Natural killer cell (primary cell): ENCODE measurements at places on chromosomes 3 and 15.
A peak's percentile ranks its signal among the peaks of the same experiment; 100 is the strongest.

DNA sequence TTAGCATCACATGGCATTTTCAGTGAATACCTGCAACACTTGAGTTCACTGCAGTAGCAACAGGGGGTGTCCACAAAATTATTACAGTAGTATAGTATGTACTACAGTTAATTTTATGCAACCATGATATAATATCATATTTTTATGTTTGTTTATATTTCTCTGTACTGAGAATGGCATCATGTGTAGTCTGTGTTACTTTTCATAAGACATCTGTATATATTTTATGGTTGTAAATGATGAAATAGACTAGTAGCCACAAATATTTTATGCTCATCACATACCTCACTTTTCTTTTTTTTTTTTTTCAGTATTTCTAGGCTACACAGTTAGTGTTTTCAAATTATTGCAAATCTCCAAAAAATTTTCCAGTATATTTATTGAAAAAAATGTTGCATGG lies 22.4 kb downstream of the PHLDB2 start:
- no peak for DNase-seq

DNA sequence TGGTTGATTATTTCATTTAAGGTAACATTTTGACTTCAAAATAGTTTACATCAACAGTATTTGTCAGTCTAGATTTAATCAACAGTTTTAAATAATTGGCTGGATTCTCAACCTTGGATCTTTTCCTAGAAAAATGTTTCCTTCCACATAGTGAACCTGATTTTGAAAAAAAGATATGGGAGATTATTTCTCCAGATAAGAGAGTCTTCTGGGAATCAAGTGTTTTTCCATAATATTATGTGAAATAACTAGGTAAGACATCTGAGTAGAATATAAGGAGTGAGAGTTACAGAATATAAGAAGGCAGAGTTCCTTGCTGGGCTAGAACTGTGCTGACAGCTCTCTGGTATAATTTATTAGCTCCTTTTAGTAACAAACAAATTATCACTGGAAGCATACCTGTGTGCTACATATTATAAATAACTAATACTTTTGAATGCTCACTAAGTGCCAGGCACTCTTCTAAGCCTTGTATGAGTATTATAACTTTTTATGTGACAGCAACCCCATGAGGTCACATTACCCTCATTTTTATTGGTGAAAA lies 18.8 kb upstream of the TNFSF10 start:
- DNase-seq: no peak

DNA sequence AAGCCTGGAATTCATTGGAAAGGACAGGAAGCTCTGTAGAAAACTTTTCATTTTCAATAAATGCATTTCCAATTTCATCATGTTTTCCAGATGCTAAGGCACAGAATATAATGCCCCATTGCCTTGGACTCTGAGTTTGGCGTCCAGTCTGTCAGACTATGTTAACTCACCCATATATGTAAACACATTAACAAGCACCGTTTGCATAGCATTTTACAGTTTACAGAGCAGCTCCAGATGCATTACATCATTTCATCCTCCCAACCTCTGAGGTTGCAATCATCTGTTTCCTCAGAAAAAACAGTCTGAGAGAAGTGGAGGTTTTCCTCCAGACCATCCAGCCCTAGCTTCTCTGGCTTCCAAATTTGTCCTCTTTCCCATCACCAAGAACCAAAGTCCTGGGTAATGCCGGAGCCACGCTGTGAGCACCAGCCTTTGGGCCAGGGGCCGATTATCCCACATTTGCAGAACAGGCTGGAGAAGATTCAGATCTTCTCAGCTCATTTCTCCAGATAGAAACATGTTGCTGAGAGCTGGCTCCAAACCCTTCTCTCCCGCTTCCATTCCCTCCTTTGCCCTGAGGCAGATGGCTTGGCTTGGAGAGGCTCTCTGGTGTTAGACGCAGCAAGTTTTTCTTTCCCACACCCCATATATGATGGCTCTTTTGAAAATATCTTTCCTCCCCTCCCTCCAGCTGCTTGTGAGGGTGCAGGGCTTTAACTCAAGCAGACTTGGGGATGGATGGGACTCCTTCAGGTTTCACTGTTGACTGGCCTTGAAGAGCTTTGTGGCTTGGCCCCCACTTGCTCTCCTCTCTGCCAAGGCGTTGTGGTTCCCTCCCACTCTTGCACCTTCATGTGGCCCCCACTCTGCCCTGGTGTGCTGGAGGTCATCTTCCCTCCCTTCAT lies 26.0 kb downstream of the CYP19A1 start:
- no peak for DNase-seq

DNA sequence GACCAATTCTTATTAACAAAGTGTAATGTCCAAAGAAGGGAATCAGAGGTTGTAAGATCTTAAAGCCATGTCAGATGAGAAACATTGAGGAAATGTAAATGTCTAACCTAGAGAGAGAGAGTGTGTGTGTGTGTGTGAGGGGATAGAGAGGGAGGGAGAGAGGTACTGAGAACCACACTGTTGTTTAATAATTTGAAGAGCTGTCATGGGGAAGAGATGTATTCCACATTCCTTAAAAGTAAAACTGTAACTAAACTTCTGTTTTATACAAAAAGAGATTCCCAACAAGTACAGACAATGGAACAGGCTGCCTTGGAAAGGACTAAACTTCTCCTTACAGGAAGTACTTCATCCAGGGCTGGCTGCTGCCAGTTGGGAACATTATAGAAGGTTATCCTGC lies 68.9 kb upstream of the BOC start:
- DNase-seq: no peak

DNA sequence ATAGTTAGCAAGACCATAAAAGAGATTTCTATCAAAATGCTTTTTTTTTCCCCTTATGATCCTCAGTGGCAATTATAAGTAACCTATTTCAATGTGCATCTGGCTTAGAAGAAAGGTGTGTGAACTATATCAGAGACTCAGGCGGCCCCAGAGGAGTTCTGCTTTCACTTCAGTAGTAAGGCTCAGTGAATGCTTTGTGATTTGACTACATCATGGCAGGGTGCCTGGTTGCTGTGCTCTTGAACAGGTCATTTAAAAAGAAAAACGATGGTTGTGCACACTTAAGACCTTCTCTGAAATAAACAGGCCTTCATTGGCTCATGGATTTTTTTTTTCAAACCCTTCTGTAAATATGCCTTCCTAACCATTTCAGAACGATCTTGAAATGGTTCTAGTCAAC lies 400.4 kb upstream of the RARB start:
- no peak for DNase-seq

DNA sequence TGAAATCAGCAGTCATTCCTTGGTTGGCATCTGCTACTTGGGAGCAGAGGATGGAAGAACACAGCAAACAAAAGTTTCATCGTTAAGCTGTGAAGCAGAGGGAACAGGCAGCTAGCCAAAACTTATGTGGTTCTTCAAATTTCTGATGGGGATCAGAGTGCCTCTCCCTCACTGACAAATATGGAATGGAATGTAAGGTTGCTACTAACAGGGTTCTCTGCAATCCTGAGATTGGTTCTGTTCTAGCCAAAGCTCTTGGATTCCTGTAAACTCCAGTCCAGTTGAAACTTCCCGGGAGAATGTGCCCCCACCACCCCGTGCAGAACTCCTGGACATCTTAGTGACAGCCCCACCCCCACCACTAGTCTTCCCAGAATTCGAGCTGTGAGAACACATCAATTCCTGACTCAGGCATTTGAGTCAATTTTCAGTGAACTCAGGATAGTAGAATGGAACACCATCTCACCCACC lies 55.9 kb upstream of the PHLDB2 start:
- DNase-seq: no peak

DNA sequence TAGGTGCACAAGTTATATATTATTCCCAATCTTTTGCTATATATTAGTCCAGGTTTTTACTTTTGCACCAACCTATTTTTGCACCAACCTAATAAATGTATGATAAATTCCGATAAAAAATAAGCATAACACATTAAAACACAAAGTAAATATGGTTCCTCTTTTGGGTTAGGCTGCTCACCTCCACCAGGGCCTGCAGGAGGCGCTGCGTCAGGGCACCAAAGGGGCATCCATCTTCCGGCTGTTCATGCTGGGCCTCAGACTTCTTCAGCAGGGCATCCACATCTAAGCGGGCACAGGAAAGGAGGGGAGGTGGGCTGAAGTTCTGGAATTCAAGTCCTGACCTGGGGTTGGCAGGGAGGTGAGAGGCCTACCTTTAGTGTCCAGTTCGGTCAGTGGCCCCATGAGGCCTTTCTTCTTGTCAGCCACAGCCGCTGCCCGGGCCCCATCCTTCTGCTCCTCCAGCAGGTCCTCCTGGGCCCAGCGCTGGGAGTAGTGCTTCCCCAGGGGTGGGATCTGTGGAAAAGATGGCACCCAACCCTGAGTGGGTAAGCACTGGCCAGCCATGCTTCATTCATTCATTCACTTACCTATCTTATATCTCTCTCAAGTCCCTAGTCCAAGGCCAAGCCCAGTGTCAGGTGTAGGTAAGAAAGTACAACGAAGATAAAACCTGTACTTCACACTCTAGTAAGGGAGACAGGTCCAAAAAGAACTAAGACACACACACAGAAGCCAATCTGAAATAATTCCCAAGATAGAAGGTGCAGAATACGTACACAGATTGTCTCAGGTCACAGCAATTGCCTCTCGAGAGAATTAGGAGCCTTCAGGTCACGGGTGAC lies 5.2 kb downstream of the TADA3 start:
- DNase-seq: peak; percentile 32
